A549 treated with RU486 at 1 μM for 4 hours (cell line): ENCODE measurements at places on chromosomes 2 and 18. TPM values are rescaled to one million over a fixed set of nuclear protein-coding genes. Genes with fewer than 3 reads are reported as not detected.

CDK15 gene
- not detected in 5 replicates for total RNA-seq

ABCG8 gene
- not detected in 5 replicates for total RNA-seq

KIF5C gene
- 0.16 to 0.42 TPM (median 0.35 TPM) in 5 replicates for total RNA-seq

SLC35F5 gene
- total RNA-seq, result 20.4 to 46.7 TPM (median 45.9 TPM) in 5 replicates

SERPINE2 gene
- total RNA-seq, result 202 to 245 TPM (median 205 TPM) in 5 replicates

MYCN gene
- total RNA-seq, result not detected in 5 replicates

EFR3B gene
- 11.7 to 14.9 TPM (median 13.9 TPM) in 5 replicates for total RNA-seq

UBR3 gene
- 6.5 to 11.5 TPM (median 9.9 TPM) in 5 replicates for total RNA-seq

TSPYL6 gene
- total RNA-seq, result not detected in 5 replicates

POTEI gene
- not detected in 5 replicates for total RNA-seq

SERPINB7 gene
- total RNA-seq, result 1.8 to 2.7 TPM (median 2.3 TPM) in 5 replicates

FBLN7 gene
- total RNA-seq, result 0.59 to 0.97 TPM (median 0.78 TPM) in 4 of 5 replicates, not detected in the other

NT5DC4 gene
- 0.05 to 0.13 TPM in 2 of 5 replicates, not detected in the others for total RNA-seq

FARSB gene
- total RNA-seq, result 33.8 to 49.6 TPM (median 44.3 TPM) in 5 replicates

CCDC178 gene
- total RNA-seq, result not detected in 5 replicates

VSNL1 gene
- total RNA-seq, result not detected in 5 replicates
